Stimulated activated CD4-positive, alpha-beta T cell treated with anti-CD3 and anti-CD28 coated beads, Interleukin-1b, Interleukin-23, amount 100 ng/mL, for 1 hour (primary cell): ENCODE measurements at places on chromosomes 6 and 20.

DNA sequence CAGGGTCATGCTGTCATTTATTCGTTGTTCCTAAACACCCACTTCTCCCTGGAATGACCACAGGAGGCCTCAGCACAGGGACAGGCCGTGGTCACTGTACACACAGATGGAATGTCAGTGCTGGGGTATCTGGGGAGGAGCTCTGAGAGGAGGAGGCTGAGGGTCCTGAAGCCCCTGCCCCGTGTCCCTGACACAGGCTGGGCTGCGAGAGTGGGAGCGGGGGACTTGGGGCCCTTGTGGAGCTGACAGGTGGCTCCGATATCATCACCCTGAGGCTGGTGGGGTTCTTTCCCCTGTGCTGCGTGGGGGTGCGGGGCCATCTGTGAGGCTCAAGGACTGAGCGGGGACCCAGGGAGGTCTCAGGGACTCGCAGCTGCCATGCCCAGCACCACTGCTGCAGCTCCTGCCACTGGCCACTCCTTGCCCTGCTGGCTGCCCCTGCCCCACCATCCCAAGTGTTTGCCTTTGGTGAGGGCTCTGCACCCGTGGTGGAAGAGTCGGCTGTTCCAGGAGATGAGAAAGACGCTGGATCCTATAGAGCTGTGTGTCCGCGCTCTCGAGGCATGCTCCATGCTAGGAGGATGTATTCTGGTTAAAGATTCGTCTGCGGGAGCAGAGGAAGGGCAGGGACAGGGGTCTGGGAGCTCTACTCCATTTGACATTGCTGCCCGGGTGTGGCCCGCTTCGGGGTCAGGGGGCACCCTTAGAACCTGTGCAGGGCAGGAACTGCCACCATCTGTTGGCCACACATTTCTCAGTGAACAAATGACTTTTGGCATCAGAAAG lies 18.9 kb downstream of the NPEPL1 start:
- DNase-seq = no peak

GRCh38 chr6:69096681-69097080 lies 461.6 kb downstream of the ADGRB3 start:
- DNase-seq = no peak

DNA sequence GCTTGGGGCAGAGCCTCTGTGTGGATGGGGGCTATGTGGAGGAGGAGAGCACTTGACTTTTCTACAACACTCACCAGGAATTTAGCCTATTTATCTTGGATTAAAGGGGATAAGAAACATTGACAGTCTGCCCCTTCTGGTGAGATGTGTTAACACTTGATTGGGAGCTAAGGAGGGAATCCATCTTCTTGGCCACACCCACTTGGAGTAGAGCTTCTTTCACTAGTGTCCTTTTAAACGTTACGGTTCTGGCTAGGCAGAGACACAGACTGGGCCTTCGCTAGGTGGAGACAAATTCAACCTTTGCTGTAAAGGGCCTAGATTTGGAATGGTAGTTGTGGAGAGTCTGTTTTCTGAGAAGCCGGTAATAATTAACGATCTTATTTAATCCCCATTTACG lies 15.5 kb upstream of the TPBG start:
- DNase-seq = no peak

- no peak for DNase-seq
Observed at GRCh38 chr20:25389401-25389857, 1.2 kb downstream of the ABHD12 start.

GRCh38 chr20:24359321-24360027 lies 110.0 kb upstream of the SYNDIG1 start:
- DNase-seq = no peak

DNA sequence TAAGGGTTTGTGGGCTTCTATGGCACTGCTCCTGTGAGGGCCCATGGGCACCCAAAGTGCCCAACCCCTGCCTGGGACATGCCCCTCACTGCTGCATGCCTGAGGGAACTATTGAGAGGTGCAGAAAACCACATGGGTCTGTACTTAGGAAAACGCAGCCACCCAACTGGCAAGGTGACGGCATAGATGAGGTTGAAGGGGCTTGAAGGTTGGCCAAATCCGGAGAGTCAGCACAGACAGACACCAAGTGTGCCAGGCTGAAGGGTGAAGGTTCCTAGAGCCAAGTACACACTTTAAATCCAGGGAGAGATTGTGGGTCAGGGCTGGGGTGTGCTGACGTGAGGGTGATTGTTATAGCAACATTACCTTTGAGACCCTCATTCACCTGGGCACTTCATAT lies 6.2 kb downstream of the BANF2 start:
- no peak for DNase-seq

- no peak for DNase-seq
Observed at GRCh38 chr20:24116611-24117010, 128.0 kb upstream of the GGTLC1 start.

DNA sequence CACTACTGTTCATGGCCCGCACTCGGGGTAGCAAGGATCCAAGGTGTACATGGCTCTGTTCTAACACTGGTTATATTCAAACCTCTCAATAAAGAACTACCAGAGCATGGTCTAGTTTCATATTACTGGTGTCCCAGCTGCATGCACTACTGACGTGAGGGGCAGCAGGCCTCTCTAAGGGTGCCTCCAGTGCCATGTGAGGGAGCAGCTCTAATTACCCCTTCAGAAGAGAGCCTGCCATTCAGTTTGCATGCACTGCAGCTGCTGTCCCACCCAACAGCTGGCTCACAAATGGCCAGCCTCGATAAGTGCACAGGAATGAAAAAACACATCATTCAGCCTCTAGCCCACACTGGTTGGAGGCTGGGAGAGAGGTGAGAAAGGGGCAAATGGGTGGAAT lies 85.2 kb downstream of the SMLR1 start:
- no peak for DNase-seq

DNA sequence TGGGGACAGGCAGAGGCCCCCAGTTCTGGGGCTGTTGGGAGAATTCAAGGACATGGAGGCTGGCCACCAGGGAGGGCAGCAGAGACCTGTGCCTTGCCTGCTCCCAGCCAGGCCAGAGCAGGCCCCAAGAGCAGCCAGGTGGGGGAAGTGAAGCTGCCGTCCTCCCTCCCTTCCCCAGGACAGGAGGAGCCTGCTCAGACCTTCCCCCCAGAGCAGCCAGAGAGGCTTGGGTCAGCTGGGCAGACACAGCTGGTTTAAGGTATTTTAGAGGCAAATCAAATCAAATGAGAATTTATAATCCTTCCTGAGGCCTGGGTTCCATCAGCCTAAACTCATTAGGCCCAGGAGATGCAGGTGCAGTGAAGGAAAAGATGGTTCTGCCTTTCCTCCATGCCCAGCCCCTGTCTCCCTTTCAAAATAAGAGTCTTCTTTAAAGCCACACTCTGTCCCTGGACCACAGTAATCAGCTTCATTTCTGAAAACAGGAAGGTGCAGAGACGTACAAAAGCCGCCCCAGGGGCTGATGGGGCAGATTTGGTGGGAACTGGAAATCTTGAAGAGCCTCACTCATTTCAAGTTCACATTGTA lies 21.7 kb downstream of the BMP7 start:
- no peak for DNase-seq

DNA sequence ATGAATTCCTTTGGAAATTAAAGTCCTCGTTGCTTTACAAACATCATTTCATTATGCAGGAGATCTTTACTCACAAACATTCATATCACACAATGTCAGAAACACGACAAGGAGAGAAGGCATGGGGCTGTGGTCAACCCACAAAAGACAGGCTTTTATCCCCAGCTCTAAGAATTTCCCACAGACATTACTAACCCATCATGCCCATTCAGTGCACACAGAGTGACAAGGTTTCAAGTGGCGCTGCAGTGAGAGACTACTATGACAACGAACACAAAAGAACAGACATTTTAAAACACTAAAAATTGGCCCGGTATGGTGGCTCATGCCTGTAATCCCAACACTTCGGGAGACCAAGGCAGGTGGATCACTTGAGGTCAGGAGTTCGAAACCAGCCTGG lies 579.8 kb upstream of the AGPAT4 start:
- DNase-seq = no peak

- DNase-seq = no peak
Observed at GRCh38 chr6:147595961-147596360, 87.5 kb downstream of the SAMD5 start.

DNA sequence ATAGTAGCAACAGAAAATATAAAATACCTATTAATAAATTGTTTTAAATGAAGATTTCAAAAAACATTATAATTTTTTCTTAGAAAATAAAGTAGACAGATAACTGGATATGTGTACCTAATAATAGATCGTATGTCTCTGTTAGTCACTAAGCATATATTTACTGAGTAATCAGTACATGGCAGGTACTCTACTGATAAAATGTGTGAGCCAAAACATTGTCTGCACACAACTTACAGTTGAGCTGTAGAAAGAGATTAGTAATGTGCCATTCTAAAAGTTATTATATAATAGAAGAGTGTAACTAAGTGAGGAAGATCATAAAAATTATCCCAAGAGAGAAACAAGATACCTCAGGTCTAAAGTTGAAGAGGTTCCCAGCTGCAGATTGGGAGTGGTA lies 929.9 kb upstream of the EPHA7 start:
- no peak for DNase-seq

DNA sequence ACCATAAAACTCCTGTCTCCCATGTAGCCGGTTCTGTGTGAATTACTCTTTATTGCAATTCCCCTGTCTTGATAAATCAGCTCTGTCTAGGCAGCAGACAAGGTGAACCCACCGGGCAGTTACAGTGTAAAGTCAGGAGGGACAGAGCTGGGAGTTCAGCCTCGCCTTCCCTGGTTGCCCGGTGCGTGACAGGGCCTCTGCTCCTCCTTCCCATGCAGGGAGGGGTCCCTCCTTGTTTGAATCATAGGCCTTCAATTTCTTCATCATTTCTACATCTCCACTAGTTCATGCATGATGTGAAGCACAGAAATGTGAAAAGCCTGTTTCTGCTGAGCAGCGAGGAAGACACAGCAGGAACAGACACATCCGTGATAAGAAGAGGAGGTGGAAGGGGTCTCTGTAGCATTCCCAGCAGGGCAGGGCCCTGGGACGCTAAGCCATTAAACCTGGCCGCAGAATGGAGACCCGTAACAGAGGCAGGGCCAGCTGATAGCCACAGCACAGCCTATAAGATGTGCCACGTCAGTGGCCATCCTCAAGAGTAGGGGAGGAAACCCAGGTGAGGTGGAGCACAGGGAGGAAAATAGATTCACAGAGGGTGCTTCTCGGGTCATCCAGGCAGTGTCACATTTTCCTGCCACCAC lies 106.7 kb upstream of the CST7 start:
- DNase-seq = no peak

- no peak for DNase-seq
Observed at GRCh38 chr6:111038534-111039252, 48.6 kb upstream of the SLC16A10 start.

DNA sequence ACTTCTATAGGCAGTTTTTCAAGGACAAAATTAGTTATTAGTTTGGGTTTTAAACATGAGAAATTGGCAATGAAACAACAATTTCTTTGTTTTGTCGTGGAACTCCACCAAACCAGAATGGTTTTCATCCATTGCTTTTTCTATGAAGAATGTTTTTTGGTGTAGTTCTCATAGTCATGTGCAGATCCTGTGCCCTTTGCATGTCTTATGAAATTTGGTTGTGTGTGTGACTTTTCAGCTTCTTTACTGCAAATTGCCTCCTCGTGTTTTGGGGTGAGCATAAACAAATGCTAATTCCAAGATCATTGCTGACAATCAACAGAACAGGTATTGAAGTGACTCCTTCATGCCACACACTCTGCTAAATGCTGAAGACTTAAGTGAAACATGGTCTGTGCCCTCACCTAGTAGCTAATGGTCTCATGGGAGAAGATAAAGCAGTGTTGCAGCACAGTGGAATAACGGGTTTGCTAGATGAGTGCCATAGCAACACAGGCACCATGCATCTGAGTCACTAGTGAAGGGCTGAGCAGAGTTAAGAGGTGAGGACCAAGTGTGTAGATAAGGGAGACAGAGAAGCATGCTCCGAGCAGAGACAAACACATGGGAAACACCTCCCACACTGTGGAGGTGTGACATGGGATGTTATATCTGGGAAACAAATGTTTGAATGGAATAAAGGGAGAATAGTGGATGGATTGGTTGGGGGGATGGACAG lies 120.0 kb downstream of the SLC16A10 start:
- no peak for DNase-seq

GRCh38 chr20:4998160-4998651 lies 3.1 kb downstream of the SLC23A2 start:
- no peak for DNase-seq

DNA sequence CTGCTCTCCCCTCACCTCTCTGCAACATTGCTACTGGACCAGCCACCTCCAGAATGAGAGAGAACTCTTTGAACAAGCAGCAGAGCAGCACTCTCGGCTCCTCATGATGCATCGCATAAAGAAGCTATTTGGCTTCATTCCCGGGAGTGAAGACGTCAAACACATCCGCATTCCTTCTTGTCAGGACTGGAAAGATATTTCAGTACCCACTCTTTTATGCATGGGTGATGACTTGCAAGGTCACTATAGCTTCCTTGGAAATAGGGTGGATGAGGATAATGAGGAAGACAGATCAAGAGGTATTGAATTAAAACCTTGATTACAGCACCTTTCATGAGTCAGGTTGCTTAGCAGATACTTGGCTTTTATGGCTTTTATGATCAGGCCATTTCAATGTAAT lies 4.3 kb downstream of the CALHM4 start:
- no peak for DNase-seq

GRCh38 chr6:2086326-2086965 lies 159.0 kb downstream of the GMDS start:
- DNase-seq = no peak

DNA sequence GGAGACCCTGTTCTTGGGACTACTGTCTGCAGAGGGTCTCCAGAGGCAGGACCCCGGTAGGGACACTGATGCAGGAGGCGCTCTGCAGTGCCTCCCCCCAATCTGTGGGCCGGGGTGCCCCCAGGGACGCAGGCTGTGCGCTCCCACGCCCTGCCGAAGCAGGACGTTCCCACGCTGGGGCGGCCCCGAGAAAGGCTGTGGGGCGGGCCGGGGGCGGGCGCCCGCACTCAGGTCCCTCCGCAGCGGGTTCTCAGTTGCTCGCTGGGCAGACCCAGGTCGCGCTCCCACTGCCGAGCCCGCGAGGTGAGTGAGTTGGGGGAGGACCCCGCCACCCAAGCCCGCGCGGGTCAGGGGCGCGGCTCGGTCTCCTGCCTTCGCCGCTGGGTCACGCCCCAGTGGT lies at the start of gene COX4I2:
Gene COX4I2 (plus strand): TSS at position 253 of the 400 bp plus-strand sequence. CDS start 1,106 bp downstream, outside the sequence.
- DNase-seq = no peak

GRCh38 chr20:3449319-3449718 lies 21.5 kb upstream of the ATRN start:
- no peak for DNase-seq
